ENCODE measurements at places on chromosomes 11 and 22.

DNA sequence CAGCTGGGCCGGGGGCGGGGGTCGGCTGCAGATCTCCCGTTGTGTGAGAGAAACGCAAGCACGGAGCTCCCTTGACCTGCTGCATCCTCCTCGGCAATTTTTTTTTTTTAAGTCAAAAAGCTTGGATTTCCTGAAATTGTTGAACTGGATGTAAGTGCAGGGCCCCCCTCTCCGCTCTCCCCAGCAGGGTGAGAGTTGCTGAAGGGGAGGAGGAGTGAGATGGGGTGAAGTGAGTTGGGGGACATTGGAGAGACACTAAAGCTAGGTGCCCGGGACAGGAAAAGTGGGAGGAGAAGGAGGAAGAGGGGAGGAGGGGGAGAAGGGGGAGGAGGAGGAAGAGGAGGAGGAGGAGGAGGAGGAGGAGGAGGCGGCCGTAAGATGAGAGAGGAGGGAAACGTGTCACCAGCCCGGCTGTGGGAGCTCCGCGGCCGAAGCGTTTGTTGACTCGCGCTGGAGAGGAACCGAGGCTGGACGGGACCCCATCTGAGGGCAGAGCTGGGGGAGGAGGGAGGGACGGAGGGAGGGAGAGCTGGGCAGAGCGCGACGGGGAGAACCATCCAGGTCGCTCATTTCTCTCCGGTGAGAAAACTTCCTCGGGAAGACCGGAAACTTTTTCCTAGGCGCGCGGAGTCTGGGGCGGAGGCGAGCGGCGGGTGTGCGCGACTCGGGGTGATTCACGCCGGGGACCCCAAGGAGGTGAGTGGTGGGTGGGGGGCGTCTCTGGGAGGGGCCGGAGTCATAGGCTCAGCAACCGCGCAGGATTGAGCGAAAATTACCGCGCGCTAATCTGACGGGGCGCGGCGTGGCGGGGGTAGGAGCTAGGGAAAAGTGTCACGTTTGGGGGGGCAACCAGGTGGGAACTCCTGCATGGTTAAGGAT, 80.2 kb downstream of the PRR5L start:
- no peak for DNase-seq

GRCh38 chr11:46285594-46286033, 8.2 kb downstream of the CREB3L1 start:
- DNase-seq: no peak

- no peak for DNase-seq
These were observed 8.6 kb downstream of the MOB2 start for GRCh38 chr11:1478011-1478410.

GRCh38 chr11:117287668-117288067, 3.5 kb upstream of the BACE1-AS start:
- DNase-seq: no peak

DNA sequence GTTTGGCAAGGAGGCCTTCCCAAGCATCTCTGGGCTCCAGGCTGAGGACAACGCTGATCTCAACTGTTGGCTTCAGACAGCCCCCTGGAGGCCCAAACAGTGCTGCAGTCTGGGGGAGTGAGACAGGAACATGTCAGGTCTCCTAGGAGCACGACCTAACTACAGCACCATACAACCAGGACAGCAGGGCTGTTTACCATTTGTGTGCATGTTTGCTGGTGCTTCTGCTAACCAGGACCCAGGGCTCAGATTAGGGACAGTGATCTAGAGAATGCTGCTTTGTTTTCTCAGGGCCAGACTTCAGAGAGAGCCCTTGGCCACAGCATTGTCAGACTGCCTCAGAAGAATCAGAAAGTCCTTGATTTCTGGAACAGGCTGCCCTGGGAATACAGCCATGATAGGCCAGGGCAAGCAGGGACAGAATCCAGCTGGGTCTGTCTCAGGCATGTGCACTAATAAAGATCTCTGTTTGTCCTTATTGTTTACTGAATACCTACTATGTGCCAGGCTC, 126.5 kb downstream of the VPREB1 start:
- no peak for DNase-seq

DNA sequence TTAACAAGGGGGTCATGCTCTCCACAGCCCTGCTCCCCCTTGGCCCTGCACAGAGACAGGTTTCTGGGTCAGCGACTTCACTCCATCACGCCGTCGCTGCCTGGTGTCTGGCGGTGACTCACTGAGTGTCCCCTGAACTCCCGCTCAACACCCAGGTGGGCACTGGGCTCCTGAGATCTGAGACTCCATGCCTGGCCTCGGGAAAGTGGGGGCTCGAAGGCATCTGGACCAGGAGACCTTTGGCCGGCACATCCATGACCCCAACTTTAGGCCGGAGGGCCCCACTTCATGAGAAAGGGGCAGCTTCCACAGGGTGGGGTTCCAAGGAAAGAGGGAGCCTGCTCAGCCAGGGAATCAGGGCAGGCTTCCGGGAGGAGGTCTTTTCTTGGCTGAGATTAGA, 79.3 kb upstream of the PRR5 start:
- no peak for DNase-seq

GRCh38 chr11:58142761-58143160, 17.4 kb upstream of the OR9I1 start:
- no peak for DNase-seq

DNA sequence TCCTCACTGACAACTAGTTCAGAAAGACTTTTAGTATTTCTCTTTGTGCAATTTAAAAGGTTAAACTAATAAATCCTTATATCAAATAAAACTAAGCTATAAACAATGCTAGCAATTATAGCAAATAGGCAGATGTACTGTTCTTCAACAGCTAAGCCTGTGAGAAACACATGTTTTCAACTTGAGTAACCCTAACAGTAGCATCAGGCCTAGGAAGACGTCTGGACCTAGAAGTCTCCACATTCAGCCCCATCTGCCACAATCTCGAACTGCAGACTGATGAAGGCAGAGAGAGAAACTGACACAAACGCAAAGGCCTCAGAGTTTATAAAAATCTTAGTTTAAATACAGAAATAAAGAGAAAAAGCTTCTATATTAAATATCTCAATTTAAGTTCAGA, 2.5 kb downstream of the ST13 start:
- DNase-seq: no peak

DNA sequence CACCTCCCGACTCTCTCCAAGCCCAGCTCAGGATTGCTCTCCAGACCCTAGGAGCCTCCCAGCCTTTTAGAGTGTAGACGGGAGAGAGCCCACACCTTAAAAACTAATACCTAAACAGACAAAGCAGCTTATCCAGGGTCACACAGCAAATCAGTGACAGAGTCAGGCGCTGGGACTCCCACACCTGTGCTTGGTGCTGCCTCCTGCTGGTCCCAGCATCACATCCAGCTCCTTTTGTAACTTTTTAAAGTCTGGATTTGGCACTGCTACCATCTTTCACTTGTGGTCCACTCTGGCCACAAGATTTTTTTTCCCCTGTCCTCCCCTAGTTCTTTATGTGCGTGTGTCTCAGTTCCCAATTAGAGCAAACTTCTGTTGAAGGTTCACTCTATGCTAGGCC, 4.7 kb downstream of the ANO1 start:
- DNase-seq: no peak

- DNase-seq: no peak
These were observed 21.0 kb downstream of the WEE1 start for GRCh38 chr11:9594267-9595046.

GRCh38 chr11:11521306-11522002, 100.4 kb downstream of the GALNT18 start:
- no peak for DNase-seq

DNA sequence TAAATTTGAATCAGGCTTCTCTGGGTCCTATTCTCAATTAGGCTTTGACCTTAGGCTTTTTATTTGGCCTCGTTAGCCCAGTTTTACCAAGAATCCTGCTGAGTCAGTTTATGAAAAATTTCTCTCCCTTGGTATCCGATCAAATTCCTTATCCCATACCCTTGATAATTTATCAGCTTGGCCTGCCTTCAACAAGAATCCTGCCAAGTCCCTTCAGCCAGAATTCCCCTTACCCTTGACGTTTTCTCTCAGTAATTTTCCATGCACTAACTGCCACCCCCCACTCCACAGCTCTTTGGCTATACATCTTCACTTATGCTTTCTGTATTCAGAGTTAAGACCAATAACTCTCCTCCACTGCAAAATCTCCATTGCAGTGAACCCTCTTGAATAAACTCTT, 811.0 kb upstream of the CCDC90B start:
- DNase-seq: no peak

- DNase-seq: no peak
These were observed 227.5 kb downstream of the ADAMTS15 start for GRCh38 chr11:130675917-130676316.

DNA sequence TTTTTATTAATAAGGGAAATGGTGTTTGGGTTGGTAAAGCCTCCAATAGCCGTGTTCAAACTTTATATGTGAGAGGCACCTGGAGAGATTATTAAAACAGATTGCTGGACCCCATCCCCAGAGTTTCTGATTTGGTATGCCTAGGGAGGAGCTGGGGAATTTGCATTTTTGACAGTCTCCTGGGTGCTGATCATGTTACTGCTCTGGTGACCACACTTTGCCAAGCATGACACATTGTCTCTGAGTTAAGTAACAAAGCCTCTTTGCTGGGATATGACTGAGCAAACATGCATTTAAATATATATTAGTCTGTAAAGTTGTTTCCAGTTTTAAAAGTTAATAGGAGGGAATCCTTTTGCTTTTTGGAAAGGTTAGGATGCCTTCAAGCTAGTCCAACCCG, 140.4 kb downstream of the NAV2 start:
- no peak for DNase-seq

DNA sequence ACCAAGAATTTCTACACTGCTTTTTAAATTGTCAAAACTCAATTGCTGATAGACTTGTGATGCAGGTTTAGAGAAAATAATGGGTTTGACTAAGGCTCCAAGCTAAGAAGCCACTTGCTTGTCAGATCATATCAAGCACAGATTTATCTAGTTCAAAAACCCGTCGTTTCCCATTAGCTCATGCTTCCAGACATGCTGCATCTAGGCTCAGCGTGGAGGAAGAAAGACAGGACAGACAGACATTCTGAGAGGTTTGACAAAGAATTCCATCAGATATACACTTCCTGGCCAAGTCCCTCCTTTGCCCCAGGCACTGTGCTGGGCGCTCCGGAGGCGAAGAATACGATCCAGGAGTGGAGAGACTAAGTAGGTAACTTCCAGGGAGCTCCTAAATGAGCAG, 76.8 kb downstream of the KCNC1 start:
- DNase-seq: no peak

DNA sequence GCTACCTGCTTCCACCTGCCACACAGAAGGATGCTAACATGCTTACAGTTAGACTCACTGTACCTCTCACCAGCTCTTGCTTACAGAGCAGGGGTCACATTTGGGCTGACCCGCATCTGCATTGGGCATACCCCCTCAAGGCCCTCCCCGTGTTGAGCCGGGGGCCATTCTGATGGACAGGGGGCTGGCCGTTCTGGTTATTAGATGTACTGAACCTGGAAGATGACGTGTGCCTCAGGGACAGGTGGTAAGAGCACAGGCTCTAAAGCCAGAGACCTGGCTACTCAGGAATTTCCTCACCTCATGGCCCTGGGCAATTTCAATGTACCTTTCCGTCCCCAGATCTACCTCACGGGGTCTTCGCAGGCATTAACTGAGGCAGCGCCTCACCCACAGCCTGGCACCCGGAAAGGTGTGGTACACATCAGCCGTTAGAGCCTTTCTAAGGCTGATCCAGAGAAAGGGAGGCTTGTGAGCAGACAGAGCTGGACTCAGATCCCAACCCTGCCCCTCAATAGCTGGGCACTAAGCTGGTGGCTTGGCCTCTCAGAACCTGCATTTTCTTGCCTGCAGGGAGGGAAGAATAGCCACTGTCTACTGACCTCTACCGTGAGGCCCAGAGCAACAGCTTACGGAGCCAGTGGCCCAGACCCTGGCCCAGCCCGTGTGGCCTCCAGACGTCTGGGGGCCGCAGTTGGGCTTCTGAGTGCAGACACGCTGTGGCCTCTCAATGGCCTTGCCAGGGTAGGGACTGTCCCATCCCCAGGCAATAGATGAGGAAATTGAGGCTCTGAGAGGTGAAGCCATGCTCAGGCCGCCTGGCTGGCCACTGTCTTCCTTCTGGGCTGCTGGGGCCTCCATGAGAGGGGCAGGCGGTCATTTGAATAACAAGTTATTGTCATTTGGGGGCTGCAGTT, 100.6 kb downstream of the MORC2 start:
- DNase-seq: no peak

DNA sequence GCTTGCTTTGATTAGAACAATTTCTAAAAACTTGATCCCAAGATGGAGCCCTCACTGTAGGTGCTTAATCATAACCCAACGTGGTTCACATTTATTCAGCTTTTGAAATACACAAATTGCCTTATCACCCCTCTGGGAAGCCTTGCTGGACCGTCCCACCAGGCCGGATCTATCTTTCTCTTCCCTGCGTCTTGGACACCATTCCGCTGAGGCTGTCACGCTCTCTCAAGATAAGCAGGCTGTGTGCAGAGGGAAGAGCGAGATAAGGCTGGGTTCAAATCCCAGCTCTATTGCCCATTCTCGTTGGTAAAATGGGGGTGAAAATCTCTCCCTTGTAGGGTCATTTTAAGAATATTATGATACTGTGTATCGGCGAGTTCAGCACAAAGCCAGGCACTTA, 20.5 kb upstream of the TP53I11 start:
- DNase-seq: no peak

DNA sequence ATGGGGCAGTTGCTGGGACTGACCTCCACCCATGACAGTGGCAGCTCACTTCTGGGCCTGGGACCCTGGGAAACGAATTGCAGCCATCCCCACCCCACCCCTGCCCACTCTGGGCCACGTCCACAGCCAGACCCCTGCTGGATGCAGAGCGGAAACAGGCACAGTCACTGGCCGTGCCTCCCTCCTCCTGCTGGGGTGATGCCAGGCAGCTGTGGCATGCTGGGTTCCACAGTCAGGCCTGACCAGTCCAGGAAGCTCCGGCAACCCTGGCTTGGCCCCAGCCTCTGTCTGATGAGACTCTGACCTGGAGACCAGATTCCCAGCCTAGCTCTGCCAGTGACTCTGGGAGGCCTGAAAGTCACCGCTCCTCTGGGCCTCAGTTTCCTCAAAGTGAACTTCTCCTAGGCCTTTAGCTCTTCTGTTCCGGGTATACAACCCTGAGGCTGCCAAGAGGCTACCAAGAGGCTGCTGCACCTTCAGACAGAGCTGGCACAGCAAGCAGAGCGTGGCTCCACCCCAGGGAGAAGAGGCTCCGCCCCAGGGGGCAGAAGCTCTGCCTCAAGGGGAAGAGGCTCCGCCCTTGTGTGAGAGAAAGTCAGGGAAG, 8.9 kb downstream of the SULT4A1 start:
- no peak for DNase-seq

DNA sequence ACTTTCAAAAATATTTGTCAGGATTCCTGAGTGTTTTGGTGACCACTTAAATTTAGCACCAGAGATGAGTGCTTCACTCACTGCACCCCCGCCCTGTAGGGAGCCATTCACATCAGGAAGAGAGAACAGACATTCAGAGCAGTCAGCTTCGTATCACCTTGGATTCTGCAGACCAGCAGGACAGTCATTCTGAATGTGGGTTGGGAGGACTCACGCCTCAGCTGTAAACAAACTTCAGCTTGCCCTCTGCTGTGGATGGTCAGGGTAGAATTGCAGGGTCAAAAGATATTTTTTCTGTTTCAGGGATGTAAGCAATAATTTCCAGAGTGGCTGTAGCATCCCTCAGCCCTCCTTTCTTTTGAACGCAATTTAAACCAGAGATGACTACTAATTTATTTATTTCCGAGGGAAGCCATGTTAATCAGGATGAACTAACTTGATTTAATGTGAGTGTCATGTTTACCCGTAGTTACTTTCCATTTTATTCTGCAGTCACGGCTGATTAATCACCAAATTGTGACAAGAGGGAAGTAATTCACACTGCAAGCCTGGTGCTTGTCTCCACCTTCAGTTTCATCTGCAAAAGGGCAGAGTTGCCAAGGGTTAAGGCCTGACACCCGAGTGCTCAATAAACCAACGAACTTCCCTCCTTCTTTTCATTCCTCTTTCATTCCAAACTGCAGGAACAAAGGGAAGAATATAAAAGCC, 174.2 kb upstream of the DDI1 start:
- DNase-seq: peak; percentile 60
